ENCODE measurements at places on chromosomes 1 and 21. TPM values are rescaled to one million over a fixed set of nuclear protein-coding genes. Genes with fewer than 3 reads are reported as not detected.
A peak's percentile ranks its signal among the peaks of the same experiment; 100 is the strongest.

The FAM177B gene
- not detected for total RNA-seq

The VAV3 gene
- 29.3 TPM for total RNA-seq

The RAB25 gene
- total RNA-seq, result 216 TPM

The HRNR gene
- total RNA-seq, result not detected

The SAMD13 gene
- 7.5 TPM for total RNA-seq

GRCh38 chr21:37226041-37226920 is 40.9 kb downstream of the VPS26C start:
- peaks cover 3% of the 10 kb centered on the region for H3K4me1 ChIP-seq
- no peak for DNase-seq
- no peak overlapping the region for H3K27ac ChIP-seq
- peaks cover 78% of the 10 kb centered on the region for H3K36me3 ChIP-seq
- H3K4me3 ChIP-seq, result no peak overlapping the region
- H3K27me3 ChIP-seq, result no peaks in the 10 kb centered on the region

- no peaks in the 10 kb centered on the region for H3K27me3 ChIP-seq
- DNase-seq, result no peak
- H3K36me3 ChIP-seq, result no peaks in the 10 kb centered on the region
- H3K4me1 ChIP-seq, result no peaks in the 10 kb centered on the region
- H3K4me3 ChIP-seq, result no peak overlapping the region
Measured at GRCh38 chr1:238900334-238900865, 486.0 kb upstream of the CHRM3 start.

DNA sequence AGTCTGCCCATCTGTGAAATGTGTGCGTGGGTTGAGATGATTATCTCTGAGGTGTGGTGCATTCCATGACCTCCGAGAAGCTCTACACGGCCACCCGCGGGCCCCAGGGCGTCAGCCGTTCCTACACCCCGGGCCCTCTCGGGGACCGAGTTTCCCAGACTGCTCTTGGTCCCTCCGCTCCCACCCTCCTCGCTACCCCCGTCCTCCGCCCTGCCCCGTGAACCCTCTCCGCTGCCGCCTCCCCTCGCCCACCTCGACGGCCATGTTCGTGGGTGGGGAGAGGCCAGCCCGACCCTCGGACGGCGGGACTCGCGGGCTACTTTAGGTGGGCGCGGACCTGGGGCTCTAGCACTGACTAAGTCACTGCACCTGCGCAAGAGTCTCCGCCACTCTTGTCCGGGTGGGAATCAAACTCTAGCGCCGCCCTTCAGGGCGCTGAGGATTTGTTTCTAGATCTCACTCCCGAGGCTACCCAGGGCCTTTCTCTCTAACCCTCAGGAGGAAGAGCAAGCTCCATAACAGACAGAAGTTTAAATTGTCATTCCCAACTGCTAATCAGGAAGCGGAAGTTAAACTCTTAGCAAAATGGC is 47.7 kb upstream of the VWA5B1 start:
- no peak overlapping the region for H3K27ac ChIP-seq
- no peaks in the 10 kb centered on the region for H3K36me3 ChIP-seq
- no peaks in the 10 kb centered on the region for H3K27me3 ChIP-seq
- H3K4me3 ChIP-seq, result no peak overlapping the region
- H3K4me1 ChIP-seq, result no peaks in the 10 kb centered on the region

GRCh38 chr1:206411321-206411720 is 59.0 kb upstream of the IKBKE start:
- H3K4me3 ChIP-seq, result no peak overlapping the region
- H3K4me1 ChIP-seq, result peaks cover 11% of the 10 kb centered on the region
- DNase-seq, result no peak
- no peaks in the 10 kb centered on the region for H3K27me3 ChIP-seq
- no peak overlapping the region for H3K27ac ChIP-seq
- H3K36me3 ChIP-seq, result peaks cover 6% of the 10 kb centered on the region

DNA sequence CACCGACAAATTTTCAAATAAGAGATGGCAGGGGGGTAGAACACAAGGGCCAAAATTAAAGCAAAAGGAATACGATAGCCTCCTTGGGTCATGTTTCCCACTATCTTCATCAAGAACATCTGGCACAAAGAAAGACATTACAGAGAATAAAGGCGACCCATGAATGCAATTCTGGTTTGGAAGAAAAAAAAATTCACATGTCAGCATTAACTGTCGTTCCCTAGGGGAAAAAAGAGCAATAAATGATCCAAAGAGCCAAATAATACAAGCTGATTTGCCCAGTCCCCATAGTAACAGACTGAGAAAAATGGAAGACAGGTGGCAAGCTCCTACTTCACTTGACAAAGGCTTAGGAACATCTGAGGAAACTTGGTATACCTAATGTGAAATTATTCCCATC is 4.5 kb downstream of the STIL start:
- no peak overlapping the region for H3K4me3 ChIP-seq
- no peak overlapping the region for H3K27ac ChIP-seq
- DNase-seq, result no peak
- H3K36me3 ChIP-seq, result no peaks in the 10 kb centered on the region

GRCh38 chr1:47908258-47908657 is 88.9 kb downstream of the TRABD2B start:
- DNase-seq, result no peak
- peaks cover 9% of the 10 kb centered on the region for H3K4me1 ChIP-seq
- H3K27ac ChIP-seq, result no peak overlapping the region
- H3K36me3 ChIP-seq, result no peaks in the 10 kb centered on the region

GRCh38 chr1:203276916-203277545 is 28.3 kb upstream of the BTG2 start:
- DNase-seq, result no peak
- H3K4me3 ChIP-seq, result no peak overlapping the region
- H3K36me3 ChIP-seq, result no peaks in the 10 kb centered on the region
- H3K27ac ChIP-seq, result peak overlapping the region; percentile 93

DNA sequence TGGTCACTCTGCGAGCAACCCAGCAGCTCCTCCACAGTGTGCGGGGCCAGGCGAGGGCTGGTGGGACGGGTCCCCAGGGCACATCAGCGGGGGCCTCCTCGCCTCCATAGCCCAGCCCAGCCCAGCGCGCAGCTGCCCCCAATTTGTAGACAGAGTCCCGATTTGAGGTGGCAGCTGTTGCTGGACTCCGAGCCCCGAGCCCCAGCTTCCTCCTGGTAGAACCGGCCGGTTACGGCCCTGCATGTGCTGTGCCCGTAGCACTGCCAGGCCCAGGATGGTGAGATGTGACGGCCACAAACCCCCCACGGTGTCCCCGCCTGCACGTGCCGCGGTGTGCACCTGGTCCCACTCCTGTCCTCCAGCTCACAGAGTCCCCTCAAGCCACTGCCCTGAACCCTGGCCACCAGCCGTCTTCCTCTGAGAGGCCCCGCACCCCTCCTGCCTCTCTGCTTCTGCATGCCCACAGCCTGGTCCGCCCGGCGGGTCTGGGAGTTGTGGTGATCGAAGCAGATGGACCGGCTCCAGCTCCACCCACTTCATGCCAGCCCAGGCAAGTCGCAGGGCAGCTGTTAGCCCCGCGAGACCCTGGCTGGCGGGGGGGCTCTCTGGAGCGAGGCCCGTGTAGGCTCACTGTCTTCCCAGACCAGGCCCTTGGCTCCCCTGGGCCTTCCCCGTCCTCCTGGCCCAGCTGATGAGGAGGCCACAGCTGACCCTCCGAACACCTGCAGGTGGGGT is 55.5 kb downstream of the MORN1 start:
- H3K27me3 ChIP-seq, result no peaks in the 10 kb centered on the region
- no peaks in the 10 kb centered on the region for H3K36me3 ChIP-seq
- peaks cover 16% of the 10 kb centered on the region for H3K4me1 ChIP-seq
- DNase-seq, result peak; percentile 62

DNA sequence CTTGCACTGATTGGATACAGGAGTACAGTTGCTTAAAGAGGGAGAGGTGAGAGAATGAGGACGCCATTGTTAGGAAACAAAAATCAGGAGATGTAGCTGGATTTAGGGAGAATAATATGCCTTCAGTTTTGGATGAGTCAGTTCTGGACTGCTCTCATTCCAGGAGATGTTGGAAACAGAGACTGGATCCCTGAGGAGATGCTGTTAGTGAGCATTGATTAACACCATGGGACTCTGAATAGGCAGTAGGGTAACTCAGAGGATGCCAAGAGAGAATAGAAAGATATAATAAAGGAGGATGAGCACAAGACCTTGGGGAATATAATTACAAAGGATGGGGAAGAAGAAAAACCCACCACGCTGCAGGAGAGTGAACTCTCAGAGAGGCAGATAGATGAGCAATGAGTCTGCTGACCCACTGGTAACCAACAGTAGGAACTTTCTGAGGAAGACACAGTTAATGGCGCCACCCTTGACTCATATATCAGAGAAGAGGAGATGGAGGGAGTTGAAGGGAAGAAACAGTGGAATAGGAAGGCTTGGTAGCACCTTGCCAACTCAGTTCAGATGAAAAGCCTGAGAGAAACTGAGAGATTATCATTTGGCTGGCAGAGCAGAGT is 10.5 kb downstream of the KCNJ15 start:
- H3K36me3 ChIP-seq, result no peaks in the 10 kb centered on the region
- peaks cover 36% of the 10 kb centered on the region for H3K4me1 ChIP-seq
- no peak for DNase-seq
- no peak overlapping the region for H3K4me3 ChIP-seq
- H3K27ac ChIP-seq, result peak overlapping the region; percentile 42

GRCh38 chr1:94418664-94419655 is 771 bp downstream of the ABCD3 start:
- H3K27ac ChIP-seq, result peak overlapping the region; percentile 95
- peak; percentile 62 for DNase-seq
- H3K4me1 ChIP-seq, result peaks cover 40% of the 10 kb centered on the region
- no peaks in the 10 kb centered on the region for H3K36me3 ChIP-seq

GRCh38 chr1:13808729-13809131 is 108.7 kb downstream of the PRDM2 start:
- H3K36me3 ChIP-seq, result peaks cover 8% of the 10 kb centered on the region
- no peak overlapping the region for H3K27ac ChIP-seq
- peaks cover 13% of the 10 kb centered on the region for H3K4me1 ChIP-seq
- H3K27me3 ChIP-seq, result no peaks in the 10 kb centered on the region
- H3K4me3 ChIP-seq, result no peak overlapping the region

GRCh38 chr1:29746076-29746665 is 509.8 kb downstream of the PTPRU start:
- H3K4me1 ChIP-seq, result no peaks in the 10 kb centered on the region
- DNase-seq, result no peak
- no peaks in the 10 kb centered on the region for H3K36me3 ChIP-seq

DNA sequence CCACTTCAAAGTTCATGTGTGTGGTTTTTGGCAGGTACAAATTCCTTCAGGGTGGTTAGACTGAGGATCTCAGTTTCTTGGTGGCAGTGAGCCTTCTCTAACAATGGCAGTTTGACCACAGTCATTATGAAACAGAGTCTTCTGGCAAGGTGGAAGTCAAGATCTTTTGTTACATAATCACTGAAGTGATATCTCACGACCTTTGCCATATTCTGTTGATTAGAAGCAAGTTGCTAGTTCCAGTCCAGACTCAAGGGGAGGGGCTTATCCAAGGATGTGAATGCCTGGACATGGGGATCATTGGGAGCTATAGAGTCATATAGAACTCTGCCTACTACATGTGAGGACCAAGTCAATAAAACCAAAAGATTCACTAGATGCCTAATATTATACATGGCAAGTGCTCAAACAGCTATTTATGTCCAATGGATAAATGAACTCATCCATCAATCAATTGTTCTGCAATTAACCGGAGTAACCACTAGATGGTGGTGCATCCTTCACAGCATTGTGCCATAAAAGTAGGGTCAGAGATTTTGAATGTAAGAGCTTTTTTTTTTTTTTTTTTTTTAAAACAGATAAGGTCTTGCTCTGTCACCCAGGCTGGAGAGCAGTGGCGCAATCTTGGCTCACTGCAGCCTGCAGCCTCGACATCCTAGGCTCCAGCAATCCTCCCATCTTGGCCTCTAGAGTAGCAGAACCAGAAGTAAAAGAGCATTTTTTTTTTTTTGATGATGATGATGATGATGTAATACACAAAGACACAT is 131.9 kb downstream of the CRB1 start:
- no peaks in the 10 kb centered on the region for H3K27me3 ChIP-seq
- no peak for DNase-seq
- no peak overlapping the region for H3K27ac ChIP-seq
- H3K4me3 ChIP-seq, result no peak overlapping the region
- no peaks in the 10 kb centered on the region for H3K4me1 ChIP-seq

DNA sequence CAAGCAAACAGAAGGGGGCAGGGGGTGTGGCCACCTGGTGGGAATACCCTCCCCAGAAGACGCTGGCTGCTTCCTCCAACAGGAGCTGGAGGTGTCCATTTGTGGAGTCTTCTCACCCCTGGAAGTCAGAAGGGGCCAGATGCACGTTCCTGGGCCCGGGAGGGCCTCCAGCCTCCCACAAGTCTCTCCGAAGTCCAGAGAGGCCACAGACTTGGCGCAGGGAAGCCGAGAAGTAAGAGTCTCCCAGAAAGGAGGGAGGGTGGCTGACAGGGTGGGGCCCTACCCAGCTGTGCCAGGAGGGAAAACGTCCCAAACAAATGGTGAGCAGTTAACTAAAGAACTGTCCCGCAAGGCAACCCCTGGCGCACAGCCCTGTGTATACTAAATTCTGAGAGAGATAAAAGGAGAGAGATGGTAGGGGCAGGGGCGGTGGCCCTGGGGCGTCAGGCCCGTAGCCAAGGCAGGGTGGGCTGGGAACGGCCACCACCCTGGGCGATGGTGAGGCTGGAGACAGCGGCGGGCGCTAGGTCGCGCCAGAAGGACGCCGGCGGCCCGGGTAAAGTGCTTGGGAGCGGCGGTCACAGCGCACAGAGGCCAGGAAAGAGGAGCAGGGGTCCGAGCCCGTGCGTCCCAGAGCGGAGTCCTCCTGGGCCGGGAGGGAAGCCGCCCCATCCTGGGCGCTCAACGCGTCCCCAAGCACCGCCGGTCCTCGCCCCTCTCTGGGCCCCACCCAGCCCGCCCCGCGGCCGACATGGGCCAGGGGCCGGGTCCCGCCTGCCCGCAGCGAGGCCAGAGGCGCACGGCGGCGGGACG is 1.2 kb downstream of the CHD5 start:
- H3K4me3 ChIP-seq, result peak overlapping the region; percentile 27
- H3K36me3 ChIP-seq, result no peaks in the 10 kb centered on the region
- DNase-seq, result peak; percentile 11
- H3K27ac ChIP-seq, result no peak overlapping the region

- H3K27me3 ChIP-seq, result no peaks in the 10 kb centered on the region
- no peak overlapping the region for H3K4me3 ChIP-seq
- no peak overlapping the region for H3K27ac ChIP-seq
- no peak for DNase-seq
- H3K4me1 ChIP-seq, result no peaks in the 10 kb centered on the region
- no peaks in the 10 kb centered on the region for H3K36me3 ChIP-seq
Measured at GRCh38 chr1:83791821-83792437, 207.0 kb downstream of the TTLL7 start.

- H3K4me3 ChIP-seq, result peak overlapping the region; percentile 76
- H3K4me1 ChIP-seq, result peaks cover 18% of the 10 kb centered on the region
- H3K36me3 ChIP-seq, result peaks cover 4% of the 10 kb centered on the region
- no peaks in the 10 kb centered on the region for H3K27me3 ChIP-seq
- no peak for DNase-seq
- peak overlapping the region; percentile 100 for H3K27ac ChIP-seq
Measured at GRCh38 chr1:205630651-205631009, 1.2 kb downstream of the ELK4 start.

Data from stomach (tissue), 19 donors.